ENCODE measurements at places on chromosomes 12 and 14.

DNA sequence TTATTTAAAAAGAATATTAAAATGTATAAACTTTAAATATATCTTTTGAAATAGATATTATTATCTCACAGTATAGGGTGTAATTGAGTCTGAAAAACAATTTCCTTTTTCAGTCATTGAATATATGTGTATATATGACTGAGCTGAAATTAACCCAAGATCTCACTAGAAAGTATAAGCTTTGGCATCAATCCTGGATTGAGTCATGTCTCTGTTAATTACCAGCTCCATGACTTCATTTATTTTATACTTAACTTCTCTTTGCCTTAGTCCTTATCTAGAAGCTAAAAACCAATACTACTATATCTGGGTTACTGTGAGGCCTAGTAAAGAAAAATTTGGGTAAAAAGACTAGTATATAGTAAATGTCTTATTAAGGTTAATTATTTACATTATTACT is 1020.3 kb downstream of the LRFN5 start:
- DNase-seq: no peak

GRCh38 chr12:52542785-52543318 is 10.1 kb downstream of the KRT71 start:
- DNase-seq: no peak

DNA sequence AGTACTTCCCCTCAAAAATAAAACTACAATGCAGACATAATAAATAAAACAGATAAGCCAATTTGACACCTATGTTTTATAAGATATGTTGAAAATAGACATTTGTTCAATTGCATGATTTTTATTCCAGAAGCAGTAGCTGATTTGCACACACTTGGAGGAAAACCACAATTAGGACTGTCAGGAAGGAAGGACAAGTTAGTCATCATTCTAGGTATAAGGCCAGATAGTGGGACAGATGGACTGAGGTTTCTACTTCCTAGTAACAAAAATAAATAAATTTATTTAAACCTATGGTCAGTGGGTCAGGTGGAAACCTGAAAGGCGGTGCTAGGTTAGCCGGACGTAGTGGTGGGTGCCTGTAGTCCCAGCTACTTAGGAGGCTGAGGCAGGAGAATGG is 141.8 kb upstream of the RASSF8 start:
- DNase-seq: no peak

- DNase-seq: no peak
These were observed 32.6 kb downstream of the AKAP6 start for GRCh38 chr14:32361674-32362073.

DNA sequence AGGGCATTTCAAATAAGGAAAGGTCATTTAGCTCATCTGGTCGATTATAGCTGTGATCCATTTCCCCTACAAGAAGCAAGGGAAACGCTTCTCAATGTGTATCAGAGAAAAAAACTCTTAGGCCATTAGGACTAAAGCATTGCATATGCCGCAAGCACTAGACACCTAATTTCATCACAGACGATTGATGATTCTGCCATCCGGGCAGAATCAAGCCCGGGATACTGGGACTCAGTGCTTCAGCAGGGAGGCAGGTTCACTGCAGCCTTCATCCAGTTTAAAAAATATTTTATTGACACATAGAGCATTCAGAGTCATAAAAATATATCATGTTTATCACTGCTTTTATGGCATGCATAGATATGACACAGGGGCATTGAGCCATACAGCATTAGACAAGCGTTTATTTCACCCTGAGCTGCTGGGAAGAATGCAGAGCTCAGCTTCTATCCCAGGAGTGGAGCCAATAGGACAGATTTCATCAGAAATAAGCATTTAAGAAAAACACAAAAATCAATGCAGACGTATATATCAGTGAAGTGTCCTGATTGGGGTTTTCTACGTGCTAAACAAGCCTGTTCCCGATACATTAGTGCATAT is 806.9 kb downstream of the GALC start:
- no peak for DNase-seq

DNA sequence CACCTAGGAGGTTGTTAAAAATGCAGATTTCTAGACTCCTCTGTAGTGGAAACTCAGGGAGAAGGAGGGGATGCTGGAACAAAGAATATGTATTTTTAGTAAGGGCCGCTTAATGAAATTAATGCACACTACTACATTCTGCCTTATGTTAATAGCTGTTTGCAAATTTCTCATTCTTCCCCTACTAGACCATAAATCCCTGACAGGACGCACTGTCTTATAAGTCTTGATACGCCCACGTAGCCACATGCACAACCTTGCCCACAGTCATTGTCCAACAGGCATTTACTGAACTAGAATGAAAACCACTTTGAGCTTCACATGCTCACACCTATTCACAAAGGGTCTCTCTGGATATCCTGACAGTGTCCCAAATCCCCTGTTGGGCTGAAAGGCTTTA is 10.5 kb downstream of the KRT2 start:
- DNase-seq: no peak

GRCh38 chr14:30272848-30273832 is 285.8 kb upstream of the G2E3 start:
- no peak for DNase-seq

GRCh38 chr12:15201056-15201455 is 20.2 kb downstream of the RERG start:
- DNase-seq: no peak

GRCh38 chr12:132133952-132134652 is 10.0 kb downstream of the DDX51 start:
- DNase-seq: no peak

GRCh38 chr12:90510948-90511347 is 444.0 kb downstream of the CCER1 start:
- no peak for DNase-seq

DNA sequence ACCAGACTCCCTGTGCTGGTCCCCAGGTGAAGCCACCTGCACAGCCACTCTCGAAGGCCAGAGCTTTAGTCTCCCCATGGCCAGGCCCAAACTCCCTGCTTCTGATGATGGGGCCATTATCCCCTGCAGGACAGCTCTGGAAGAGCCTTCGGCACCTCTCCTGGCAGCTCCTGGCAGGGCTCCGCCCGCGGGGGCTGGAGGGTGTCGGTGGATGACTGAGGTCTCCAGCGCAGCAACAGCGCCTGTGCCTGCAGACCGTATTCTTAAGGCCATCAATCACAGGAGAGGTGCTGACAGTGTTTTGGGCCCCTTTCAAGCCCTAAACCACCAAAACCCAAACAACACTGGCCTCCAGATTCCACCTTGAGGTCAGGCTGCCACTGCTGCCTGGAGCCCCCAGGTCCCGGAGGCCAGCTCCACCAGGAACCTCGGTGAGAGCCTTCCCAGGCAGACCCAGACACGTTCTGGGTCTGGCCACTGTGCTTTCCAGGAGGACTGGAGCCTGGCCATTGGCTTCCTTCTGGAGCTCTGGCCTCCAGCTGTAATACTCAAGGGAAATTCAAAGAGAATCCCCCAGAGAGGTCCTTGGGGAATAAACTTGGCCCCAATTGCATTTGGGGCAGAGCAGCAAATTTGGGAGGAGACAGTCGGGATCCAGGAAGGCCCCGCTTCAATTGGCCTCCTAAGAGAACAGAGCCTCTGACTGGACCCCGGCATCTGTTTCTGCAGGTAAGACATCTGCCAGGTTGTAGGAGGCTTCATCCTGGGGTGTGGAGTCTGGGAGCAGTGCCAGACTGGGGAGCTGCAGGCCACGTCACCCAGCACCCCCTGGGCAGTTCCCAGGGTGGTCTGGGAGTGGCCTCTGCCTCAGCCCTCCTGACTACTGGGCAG is 210.6 kb upstream of the RTL1 start:
- no peak for DNase-seq
